CD4-positive, alpha-beta T cell treated with Interleukin-4 for 1 hour (primary cell): ENCODE measurements at places on chromosomes 5 and 9.
A peak's percentile ranks its signal among the peaks of the same experiment; 100 is the strongest.

DNA sequence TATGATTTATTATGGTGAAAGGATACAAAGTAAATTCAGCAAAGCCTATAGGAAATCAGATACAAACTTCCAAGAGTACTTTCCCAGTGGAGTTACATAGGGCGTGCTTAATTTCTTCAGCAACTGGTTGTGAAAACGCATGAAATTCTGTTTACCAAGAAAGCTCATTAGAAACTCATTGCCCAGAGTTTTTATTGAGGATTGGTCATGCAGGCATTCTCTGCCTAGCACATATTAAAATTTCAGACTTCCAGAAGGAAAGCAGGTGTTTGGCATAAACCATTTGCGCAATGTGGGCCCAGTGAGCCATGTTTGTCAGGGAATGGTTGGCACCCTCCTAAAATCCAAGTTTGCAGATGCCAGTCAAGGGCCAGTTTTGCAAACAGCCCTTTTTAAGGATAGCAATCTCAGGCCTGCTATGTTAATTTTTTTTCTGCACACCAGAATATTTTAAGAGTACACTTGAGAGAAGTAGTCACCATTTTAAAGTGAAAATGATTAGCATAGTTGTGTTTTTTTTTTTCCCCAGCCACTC, 311.1 kb upstream of the CHD1 start:
- no peak for DNase-seq

DNA sequence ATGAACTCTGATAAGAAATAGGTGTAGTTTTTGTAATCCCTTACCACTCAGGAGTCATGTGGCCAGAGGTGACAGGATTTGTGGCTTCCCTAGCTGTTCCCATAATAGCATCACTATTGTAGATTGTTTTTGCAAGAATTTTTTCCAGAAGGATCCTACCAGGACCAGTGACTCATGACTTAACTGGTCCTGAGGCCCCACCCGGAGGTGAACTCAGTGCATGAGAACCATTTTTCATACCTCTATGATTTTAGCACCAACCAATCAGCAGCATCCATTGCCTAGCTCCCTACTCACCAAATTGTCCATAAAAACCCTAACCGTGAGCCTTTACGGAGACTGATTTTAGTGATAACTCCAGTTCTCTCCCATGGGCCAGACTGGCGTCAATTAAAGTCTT, 484.8 kb downstream of the PSAT1 start:
- no peak for DNase-seq

DNA sequence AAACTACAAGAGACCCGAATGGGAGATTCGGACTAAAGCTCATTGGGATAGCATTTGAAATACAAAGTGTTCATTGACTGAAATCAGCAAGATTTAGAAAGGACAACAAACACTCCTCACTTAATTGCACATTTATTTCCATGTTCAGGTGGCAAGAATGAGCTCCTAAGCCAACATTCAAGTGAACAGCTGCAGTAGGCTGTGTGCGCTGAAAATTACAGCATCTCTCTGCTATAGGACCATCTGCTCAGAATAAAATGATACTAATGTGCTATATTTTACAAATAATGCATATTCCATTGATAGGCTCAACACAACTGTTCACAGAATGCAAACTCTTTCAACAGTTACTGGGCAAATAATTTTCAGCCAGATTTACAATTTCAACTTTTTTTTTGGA, 61.8 kb downstream of the ELAVL2 start:
- no peak for DNase-seq

DNA sequence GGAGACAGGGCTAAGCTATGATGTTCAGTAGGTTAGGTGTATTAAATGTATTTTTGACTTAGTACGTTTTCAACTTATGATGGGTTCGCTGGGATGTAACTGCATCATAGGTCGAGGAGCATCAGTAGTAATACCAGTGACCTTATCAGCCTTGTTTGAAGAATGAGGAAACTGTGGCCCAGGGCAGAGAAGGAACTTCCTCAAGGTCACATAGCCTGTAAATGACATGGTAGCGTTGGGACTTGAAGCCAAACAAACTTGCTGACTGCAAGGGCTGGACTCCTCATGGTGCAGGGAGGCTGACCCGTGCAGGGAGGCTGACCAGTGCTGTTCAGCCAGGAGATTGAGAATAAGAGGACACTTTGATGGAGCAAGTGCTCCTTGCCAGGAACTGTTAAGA, 21.3 kb upstream of the PTPN3 start:
- no peak for DNase-seq

- no peak for DNase-seq
Observed at GRCh38 chr9:96232539-96233241, 69.3 kb downstream of the HSD17B3 start.

- DNase-seq: peak; percentile 74
Observed at GRCh38 chr9:125649315-125649714, 57.7 kb downstream of the MAPKAP1 start.

DNA sequence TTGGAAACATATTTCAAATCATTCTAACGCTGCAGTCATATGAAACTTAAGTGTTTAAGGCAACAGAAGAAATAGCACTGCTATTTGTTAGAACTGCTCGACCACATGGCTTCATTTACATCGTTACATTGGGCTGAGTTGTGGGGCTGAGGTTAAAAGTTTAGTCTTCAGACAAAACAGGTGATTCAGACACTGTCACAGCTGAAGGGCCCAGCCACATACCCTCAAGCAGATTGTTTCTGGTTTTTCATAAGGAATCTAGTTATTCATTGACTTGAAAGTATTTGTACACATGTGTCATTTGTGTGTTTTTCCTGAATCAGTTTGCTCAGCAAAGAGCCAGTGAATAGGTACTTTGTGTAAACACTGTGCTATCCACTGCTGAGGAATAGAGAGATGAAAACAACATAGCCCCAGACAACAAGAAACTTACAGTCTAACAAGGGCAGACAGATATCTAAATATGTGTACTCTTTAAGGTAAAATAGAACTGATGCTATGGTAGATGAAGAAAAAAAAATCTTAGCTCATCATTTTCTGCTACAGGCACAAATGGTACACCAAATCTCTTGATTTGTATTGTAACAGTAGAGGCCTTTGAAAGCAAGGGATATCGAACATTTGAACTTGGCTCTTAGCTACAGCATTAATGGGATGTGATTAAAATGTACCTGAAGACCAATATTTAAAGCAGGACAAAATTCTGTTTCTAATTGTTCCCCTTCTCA, 357.6 kb upstream of the RPS23 start:
- no peak for DNase-seq

GRCh38 chr5:15085671-15086070, 214.1 kb upstream of the ANKH start:
- no peak for DNase-seq

- DNase-seq: no peak
Observed at GRCh38 chr9:125807079-125807478, 59.9 kb downstream of the PBX3 start.
